ENCODE measurements at places on chromosomes 16 and 17.

DNA sequence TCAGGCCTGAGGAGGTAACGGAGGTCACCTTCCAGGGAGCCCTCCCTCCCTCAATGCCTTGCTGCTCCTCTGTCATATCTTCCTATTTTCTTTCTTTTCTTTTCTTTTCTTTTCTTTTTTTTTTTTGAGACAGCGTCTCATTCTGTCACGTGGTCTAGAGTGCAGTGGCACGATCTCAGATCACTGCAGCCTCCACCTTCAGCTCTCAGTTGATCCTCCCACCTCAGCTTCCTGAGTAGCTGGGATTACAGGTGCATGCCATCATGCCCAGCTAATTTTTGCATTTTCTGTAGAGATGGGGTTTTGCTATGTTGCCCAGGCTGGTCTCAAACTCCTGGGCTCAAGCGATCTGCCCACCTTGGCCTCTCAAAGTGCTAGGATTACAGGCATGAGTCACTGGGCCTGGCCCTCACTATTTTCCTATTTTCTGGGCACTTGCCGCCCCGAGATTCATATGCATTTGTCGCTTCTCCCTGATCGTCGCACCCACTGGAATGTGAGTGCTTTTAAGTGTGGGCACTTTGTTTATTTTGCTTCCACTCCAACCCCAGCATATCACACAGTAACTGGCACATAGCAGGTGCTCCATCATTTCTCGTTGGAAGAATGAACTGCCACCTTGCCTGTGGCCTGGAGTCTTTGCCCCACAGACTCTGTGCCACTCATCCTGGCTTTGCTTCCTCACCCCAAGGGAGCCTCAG lies 31.7 kb downstream of the CPNE2 start:
- no peak for DNase-seq

DNA sequence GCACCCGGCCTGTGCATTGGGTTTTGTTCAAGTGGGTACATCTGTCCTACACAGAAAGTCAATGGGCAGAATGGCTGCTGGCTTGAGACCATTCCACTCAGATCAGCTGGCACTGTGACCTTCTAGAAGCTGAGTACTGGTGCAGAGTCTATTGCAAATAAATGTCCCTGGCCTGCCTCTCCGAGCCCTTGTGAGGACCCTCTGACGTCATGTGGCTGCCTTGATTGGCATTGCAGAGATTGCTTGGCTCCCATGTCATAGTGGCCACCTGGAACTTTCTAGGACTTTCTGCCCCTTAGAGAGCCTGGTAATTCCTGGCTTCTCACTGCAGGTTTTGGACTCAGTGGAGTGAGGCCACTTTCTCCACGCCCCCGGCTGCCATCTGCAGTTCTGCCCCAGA lies 211.3 kb downstream of the ENGASE start:
- DNase-seq, result no peak

DNA sequence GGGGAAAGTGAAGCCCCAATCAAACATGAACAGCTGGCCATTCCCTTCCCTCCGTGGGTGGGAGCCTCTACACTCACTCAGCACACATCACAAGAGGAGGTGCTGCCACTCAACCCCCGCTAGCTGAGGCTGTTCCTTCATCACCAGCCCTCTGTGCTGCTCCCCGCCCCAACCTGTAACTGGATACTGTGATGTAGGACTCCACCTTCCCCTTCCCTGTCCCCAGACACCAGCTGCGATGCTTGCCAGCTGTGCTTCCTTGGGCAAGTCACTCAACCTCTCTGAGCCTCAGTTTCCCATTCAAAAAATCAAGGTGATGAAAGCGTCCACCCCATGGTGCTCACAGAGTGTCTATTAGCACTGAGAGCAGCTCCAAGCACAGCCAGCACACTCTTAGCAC lies 273.2 kb downstream of the MRTFB start:
- no peak for DNase-seq

DNA sequence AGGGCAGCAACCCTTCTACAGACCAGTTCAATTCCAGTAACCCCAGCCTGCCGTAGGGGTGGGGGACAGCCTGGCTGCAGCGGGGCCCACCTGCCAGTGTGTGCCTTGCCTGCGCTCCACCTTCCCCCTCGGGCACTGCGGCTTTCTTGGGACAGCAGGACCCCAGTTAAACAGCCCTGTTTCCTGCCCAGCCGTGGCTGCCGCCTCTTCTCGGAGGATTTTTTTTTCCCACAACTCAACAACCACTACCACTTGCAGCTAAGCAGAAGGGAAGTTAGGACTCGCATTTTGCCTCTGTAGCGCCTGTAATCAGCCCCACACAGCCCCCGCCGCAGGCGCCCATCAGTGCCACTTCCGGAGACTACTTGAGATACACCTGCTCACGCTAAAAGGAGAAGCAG lies 76.1 kb downstream of the RAI1 start:
- DNase-seq, result no peak

DNA sequence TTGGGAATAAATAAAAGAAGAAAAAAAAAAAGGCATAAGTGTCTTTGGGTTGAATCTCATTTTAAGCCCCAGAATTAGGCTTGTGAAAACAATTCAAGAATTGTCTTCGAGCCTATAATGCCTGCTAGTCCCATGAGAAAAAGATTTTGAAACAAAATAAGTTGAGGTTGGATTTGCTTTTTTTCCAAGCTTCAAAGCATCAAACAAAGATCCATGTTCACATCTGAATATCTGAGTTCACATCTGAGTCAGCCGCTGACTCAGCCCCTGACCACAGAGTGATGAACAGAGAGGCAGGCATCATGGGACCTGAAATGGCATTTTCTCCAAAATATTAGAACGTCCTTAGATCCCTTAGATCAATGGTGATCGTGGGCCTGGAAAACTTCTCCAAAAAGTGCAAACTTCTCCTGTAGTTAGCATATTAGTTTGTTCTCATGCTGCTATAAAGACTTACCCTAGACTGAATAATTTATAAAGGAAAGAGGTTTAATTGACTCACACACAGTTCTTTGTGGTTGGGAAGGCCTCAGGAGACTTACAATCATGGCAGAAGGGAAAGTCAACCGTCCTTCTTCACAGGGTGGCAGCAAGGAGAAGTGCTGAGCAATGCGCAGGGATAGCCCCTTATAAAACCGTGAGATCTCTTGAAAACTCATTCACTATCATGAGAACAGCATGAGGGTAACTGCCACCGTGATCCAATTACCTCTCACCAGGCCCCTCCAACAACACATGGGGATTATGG lies 294.6 kb upstream of the HSBP1 start:
- DNase-seq, result no peak

- DNase-seq, result no peak
These were observed 113.4 kb upstream of the KCNJ16 start for GRCh38 chr17:69961501-69962145.

DNA sequence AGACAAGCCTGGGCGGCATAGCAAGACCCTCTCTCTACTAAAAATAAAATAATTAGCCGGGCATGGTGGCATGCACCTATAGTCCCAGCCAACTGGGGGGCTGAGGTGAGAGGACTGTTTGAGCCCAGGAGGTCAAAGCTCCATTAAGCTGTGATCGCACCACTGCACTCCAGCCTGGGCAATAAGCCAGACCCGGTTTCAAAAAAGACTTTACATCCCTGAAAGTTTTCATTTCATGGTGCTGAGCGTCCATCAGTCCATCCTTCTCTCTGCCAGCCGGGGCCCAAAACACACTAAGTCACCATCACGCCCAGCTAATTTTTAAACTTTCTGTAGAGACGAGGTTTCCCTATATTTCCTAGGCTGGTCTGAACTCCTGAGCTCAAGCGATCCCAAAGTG lies 10.6 kb downstream of the RAB40B start:
- no peak for DNase-seq

DNA sequence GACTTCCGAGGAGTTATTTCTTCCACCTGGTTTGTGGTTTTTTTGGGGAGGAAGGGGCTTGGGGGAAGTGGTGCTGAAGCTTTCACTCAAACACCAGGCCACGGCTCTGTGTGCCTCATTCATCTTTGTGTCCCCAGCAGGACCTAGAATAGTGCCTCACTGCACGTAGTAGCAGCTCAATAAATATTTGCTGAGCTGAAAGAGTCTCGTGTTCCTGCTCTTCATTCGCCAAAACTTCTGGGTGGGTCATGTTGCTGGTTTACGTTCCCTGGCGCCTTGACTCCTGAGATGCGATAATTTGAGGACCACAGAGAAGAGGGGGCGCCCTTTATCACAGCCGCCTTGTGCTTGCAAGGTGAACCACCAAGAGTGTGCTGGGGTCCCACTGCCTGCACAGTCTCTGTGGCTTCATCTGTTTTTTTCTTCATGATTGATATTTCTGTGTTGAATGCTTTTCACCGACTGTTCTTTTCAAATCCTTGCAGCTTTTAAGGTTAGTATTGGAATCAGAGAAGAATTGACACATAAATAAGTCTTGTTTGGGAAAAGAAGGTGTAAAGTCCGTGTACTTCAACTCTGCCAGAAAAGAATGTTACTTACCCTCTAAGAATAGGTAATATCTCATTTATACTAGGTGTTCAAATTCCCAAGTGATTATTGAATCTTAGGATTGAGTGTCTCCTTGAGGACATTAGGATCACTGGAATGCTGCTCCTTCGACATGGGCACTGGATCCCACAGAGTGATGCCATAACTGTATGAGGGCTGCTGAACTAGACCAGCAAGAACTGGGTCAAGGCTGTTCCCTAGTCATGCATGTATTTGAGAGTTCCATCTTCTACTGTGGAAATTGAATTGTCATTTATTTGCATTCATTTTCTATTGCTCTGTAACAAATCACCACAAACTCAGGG lies 92.7 kb upstream of the CLEC18A start:
- DNase-seq, result no peak

DNA sequence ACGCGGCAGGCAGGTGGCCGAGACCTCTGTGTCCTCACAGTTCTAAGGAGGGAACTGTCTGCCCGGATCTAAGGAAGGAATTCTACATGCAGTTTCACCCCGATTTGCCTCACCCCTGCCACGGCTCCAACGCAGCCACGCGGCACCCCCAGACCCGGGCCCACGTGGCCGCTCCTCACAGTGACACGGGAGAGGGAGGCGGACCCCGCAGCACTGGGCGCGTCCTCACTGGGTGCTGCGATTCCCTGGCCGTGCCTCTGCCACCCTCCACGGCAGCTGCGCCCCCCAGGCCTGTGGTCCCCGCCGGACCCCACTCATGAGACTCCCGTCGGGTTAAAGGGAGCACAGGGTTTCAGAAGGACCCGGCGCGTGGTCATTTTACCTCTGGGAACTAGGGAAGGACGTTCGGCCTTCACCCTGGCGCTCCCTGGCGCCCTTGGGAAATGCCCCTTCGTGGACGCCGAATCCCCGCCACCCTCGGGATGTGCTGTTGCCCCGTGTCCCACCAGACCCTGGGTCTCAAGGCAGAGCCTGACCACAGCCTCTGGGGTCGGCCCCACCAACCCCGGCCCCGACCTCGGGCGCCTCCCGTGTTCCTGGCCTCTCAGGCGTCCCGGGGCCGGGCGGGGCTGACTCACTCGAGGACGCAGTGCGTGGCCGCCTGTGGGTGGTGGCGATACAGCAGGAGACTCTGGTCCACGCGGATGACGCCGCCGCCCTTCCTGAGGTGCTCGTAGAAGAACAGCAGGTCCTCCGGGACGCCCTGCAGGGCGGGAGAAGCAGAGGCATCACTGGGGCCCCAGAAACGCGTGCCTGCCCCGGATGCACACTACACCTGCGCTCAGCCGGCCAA lies 118.8 kb upstream of the METRNL start:
- peak; percentile 11 for DNase-seq

GRCh38 chr16:53775821-53776431 lies 72.0 kb downstream of the FTO start:
- DNase-seq, result peak; percentile 47

GRCh38 chr16:56948234-56948633 lies 13.5 kb upstream of the CETP start:
- no peak for DNase-seq
